ENCODE measurements at places on chromosomes 6 and 20.

GRCh38 chr6:44721954-44722578 is 334.6 kb downstream of the CDC5L start:
- no peak for DNase-seq

- DNase-seq: no peak
Observed at GRCh38 chr6:150676344-150676743, 76.7 kb downstream of the PLEKHG1 start.

GRCh38 chr6:16135066-16135465 is 6.2 kb downstream of the MYLIP start:
- no peak for DNase-seq

DNA sequence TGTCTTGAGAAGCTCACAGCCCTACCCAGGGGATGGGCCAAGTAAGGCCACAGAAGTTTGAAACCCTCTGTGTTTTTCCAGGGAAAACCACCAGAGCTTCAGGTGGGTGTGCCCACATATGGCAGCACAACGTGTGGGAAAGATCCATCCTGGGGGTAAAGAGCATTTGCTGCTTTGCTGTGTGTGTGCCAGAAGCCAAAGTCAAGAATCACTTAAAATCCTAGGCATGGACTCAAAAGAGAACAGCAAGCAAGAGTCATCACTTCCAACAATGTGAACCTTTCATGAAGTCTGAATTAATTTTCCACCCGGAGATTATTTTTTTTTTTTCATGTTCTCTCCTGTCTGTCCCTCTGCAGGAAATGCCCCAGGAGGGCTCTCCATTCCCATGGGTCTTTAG is 308.2 kb upstream of the SGK1 start:
- no peak for DNase-seq

DNA sequence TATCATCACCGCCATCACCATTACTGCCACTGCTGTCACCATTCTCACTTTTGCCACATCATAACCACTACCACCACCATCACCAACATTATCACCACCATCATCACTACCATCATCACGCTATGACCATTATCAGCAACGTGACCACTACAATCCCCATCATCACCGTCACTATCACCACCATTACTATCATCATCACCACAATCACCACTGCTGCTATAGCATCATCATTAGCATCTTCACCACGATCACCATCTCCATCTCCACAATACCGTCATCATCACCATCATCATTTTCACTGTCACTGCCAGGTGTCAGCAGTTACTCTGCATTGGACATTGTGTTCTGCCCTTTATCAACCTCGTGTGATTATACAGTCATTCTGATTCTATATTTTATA is 19.0 kb downstream of the CST4 start:
- DNase-seq: no peak

DNA sequence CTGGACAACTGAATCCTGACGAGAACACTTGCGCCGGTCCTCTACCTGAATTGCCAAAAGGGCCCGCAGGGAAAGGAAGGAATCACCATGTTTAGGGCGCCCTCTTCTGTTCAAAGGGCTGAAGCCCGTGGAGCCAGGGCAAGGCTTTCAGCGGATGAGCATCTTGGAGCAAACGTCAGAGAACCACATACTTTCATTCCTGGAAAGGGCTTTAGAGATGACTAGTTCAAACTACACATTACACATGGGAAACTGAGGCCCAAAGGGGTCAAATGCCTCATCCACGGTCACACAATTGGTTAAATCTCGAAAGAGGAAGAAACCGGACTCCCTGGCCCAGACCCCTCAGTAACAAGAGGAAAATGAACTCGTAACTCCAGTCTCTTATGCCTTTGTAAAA is 11.5 kb upstream of the ZNF133 start:
- DNase-seq: peak; percentile 63

DNA sequence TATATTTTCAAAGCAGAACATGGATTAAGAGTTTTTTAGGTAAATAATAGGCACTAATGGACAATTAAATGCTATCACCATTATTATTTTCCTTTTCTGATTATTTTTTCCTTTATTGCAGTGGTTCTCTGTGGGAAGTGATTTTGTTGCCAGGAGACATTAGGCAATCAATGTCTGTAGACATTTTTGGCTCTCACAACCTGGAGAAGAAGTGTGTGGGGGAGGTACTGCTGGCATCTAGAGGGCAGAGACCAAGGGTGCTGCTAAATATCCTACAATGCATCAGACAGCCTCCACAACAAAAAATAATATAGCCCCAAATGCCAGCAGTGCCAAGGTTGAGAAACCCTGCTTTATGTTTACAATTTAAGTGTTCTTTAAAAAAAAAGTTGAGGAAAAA is 8.3 kb downstream of the IFNGR1 start:
- DNase-seq: no peak

- no peak for DNase-seq
Observed at GRCh38 chr6:36713846-36714245, 16.2 kb downstream of the RAB44 start.

GRCh38 chr6:166615059-166615770 is 11.8 kb downstream of the RPS6KA2 start:
- peak; percentile 90 for DNase-seq

GRCh38 chr6:30844118-30844535 is 40.2 kb upstream of the DDR1 start:
- no peak for DNase-seq

DNA sequence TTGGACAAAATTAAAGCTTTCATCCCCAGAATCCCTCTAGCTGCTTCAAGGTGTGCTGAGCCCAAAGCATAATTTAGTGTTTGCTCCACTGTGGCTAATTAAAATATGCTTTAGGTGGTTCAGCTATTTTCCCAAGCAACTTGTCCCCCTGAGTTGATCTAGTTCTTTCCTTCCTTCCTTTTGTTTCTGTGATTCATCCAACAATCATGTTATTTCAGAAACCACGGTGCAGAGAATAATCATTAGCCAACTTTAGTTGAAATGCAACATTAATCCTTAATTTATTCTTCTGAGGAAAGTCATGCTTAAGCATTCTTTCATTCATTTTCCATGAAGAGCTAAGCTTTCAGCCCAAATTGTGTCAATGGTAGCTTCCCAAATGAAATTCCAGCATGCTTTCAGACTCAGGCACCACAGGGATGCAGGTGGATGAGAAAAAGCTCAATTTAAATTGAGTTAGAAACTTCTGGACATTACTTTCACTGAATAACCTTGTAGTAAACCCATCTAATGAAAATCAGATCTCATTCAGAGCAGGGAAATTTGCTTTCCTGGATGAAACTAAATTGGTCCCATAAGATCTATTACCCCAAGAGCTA is 209.0 kb upstream of the NT5E start:
- DNase-seq: peak; percentile 24

GRCh38 chr20:59087829-59088433 is 45.3 kb upstream of the PRELID3B start:
- DNase-seq: peak; percentile 72

- DNase-seq: no peak
Observed at GRCh38 chr6:121896363-121896762, 460.9 kb downstream of the GJA1 start.

GRCh38 chr6:36340618-36341454 is 4.1 kb upstream of the BNIP5 start:
- peak; percentile 33 for DNase-seq

GRCh38 chr6:72702421-72702820 is 80.6 kb downstream of the KCNQ5 start:
- DNase-seq: no peak

DNA sequence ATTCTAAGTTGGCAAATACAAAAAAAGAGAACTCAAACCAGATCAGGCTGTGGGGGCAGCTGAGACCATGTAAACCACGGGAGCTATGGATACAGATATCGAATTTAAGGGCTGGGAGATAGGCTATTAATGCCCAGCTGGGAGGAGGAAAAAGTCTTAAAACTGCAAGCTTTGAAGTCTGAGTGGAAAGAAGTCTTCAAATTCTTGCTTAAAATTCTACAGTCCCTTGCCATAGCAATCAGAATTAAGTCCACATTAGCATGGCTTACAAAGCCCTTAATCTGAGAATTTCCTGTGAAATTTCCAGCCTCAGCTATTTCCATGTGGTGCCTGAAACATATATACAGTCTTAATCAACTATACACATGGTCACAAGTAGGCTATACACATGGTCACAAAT is 465.0 kb upstream of the HSF2 start:
- DNase-seq: no peak

DNA sequence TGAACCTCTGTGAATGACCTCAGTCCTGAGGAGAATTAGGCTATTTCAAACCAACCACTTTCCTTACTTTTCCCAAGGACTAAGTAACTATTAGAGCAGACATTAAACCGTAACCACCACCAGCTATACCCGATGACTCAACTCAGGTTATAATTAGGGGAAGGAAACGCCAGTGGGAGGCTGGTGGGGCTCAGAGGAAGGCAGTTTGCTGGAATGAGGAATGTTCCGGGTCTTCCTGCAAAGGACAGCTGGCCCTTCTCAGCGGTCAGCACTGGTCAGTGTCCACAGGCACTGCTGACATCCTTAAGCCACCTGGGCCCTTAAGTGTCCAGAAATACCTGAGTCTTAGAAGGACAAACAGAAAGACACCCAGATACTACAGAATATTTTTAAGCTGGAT is 515.2 kb downstream of the MAFB start:
- DNase-seq: no peak

DNA sequence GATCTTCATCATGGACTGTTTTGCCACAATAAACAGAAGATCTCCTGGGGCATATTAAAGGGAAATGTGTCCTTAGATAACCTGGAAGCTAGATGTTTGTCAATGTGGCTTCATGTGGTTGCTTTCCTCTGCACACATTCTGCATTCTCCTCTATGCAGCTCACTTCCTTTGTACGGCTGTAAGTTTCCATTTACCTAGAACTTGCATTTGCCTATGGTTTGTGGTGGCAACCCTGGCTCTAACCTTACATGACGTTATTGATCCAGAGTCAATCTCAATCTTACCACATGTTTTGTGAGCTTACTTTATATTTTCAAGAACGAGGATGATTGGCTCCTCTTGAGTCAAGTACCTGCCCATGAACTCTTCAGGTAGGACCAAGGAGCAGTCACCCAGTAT is 863.1 kb downstream of the MAFB start:
- DNase-seq: no peak

GRCh38 chr20:35680452-35681183 is 15.9 kb upstream of the CPNE1 start:
- DNase-seq: no peak

- no peak for DNase-seq
Observed at GRCh38 chr6:139378882-139379341, 4.5 kb upstream of the CITED2 start.

- DNase-seq: no peak
Observed at GRCh38 chr20:34544109-34544796, 14.3 kb upstream of the MAP1LC3A start.

DNA sequence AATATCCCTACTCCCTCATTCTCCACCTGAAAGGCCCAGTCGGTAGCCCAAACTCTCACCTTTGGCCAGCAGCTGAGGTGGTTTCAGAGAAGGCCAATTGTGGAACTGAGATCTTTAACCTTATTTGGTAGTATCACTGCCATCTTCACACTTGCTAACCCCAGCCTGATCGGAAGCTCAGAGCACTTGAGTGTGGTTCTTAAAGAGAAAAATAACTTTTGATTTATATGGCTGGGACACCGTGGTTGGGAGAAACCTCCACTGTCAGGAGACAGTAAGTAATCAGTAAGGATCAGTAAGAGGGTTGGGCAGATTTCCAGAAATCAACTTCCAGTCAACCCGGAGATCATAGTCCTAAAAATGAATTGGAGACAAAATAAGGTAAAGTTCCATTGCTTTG is 22.8 kb upstream of the PRSS16 start:
- no peak for DNase-seq

DNA sequence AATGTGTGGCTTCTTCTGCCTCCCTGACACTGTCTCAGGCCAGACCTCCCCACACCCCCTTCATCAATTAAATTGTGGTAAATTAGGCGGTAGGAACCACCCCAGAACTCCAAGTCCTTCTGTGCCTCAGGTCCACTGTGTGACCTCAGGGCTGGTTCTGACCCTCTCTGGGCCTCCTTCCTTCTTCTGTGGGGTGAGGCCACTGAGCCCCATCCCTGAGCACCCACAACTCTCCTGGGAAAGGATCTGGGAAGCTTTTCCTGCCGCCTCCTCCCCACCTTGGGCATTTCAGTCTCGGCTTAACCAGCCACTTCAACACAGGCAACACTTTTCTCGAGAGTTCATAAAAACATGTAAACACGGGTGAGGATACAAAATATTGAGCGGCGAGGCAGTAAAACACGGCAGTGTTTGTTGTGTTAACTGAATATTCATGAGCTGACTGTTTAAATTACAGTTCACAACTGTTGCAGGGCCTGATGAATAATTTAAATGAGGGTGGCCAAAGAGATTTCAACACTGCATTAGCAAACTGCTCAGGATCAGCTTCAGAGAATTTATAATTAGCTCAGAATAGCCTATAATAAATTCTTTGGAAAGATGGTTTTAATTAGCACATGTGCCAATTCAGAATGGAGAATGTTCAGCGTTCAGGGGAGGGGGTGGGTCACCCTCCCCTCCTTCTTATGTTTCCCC is 112.1 kb downstream of the TOX2 start:
- DNase-seq: no peak

GRCh38 chr6:56692523-56693245 is 50.0 kb upstream of the DST start:
- no peak for DNase-seq

GRCh38 chr20:8260837-8261251 is 128.8 kb downstream of the PLCB1 start:
- no peak for DNase-seq

GRCh38 chr6:81491454-81492101 is 260.9 kb downstream of the TENT5A start:
- no peak for DNase-seq

DNA sequence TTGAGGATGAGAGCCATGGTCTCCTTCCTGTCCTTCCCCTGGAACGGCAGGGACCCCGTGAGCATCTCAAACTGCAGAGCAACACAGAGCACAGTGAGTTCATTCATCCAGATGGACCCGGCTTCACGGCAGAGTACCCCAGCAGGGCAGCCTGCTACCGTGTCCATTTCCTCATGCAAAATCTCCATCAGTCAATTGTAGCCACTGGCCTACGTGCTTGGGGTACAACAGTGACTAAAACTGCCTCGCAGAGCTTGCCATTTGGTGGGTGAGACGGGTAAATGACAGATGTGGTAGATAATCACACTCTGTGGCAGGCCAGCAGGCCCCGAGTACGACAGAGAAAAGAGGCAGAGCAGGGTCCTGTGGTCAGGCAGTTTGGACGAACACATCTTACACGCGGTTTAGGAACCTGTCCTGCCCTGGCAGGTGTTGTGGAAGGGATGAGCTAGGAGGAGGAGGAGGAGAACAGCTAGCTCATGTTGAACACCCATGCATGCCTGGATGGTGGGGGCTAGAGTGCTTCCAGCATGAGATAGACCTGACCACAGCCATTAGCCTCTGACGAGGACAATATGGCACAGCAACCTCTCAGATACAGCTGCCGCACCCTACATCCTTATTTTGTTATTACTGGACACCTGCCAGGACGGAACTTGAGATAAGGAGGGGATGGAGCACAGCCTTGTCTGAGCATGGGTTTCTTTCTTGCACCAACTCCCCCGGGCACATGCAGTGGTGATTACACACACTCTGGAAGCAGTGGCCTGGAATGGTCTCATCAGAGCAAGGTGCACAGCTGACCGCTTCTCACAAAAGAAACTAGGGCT is 95.6 kb downstream of the RAMACL start:
- DNase-seq: no peak

- no peak for DNase-seq
Observed at GRCh38 chr6:24448828-24449525, 40.4 kb downstream of the GPLD1 start.
